ENCODE measurements at places on chromosomes 1 and 21.

DNA sequence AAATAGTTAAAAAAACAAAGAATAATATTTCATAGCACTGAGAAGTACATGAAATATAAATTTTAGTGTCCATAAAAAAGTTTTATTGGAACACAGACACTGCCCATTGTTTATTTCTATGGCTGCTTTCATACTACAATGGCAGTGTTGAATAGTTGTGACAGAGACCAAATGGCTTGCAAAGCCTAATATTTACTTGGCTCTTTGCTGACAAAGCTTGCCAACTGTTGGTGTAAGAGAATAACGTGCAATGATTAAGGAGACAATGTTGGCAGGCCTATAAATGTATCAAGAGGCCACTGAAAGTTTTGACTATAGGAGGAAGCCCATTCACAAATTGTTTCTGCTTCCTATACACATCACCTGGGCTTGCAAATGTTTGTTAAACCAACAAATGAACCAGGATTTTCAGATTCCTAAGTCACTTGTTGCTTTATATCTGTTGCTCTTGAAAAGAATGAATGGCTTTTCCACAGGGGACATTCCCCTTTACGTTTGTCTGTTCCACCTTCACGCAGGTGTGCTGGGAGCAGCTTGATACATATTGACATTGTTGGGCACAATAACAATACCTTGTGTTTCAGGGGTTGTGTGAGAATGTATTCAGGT, 5.5 kb upstream of the ST6GALNAC3 start:
- no peak for DNase-seq

DNA sequence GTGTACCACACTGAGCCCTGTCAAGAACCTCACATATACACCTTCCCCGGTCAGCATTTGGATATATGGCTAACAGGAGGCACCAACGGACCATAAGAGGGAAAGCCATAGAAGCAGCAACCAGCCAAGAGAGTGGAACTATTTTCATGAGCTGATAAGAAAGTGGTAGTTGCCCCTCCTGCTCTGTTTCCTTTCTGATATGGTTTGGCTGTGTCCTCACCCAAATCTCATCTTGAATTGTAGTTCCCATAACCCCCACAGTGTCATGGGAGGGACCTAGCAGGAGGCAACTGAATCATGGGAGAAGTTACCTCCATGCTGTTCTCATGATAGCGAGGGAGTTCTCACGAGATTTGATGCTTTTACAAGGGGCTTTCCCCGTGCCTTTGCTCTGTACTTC, 366.1 kb upstream of the DAB1 start:
- DNase-seq, result no peak

- no peak for DNase-seq
These were observed 13.9 kb downstream of the DNAJC6 start for GRCh38 chr1:65323246-65323645.

DNA sequence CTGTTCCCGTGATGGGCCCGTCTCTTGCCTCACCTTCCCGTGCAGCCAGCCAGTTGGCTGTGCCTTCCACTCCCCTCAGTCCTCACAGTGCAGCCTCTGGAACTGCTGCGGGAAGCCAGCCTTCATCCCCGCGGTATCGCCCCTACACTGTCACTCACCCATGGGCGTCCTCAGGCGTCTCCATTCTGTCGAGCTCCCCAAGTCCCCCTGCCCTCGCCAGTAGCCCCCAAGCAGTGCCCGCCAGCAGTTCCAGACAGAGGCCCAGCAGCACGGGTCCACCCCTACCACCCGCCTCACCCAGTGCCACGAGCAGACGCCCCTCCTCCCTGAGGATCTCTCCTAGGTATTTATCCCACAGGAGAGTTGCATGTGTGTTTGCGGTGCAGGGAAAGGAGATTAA, 73.5 kb downstream of the UBE4B start:
- no peak for DNase-seq

- no peak for DNase-seq
These were observed 22.3 kb downstream of the CD34 start for GRCh38 chr1:207888652-207889051.

DNA sequence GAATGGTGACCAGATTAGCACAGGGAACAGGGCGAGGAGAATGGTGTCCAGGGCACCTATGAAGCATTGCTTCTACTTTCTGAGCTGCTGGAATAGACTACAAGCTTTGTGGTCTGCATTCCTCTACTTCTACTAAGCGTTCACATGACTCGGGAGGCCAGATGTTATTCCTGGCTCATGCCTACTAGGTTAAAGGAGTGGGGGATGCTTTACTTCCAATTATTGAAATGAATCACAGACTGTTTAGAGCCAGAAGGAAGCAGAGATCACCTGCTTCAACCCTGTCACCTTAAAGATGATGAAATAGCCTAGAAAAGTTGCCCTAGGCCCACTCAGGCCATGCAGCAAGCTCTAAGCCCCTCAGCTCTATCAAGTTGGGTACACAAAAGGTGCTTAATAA, 633.5 kb downstream of the KIF26B start:
- peak; percentile 90 for DNase-seq

DNA sequence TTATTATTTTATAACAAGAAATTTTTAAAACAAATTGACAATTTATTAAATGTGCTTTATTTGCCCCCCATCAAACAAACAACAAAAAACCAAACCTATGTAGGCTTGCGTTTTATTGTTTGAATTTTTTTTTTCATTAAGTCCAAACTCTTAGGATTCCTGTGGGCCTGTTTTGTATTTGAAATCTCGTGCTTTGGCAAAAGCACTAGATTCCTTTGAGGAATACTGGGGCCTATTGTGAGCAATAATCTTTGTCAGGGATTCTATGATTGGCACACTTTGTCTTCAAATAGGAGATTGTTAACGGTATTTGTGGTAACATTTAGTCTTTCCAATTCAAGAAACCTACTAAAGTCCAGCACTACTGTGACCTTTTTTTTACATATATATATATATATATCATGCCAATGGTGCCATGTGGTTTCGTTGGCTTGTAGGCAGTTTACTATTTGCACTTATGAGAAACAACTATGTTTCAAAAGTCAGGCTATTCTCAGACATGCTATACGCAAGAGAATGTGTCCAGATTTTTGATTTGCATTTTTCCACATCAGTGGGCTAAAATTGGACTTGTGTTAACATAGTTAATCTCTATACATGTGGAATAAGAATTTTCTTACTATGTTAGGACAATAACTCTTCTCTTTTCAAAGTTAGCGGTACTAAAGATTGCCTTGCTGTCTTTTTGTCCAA, 70.4 kb upstream of the GREM2 start:
- DNase-seq, result no peak

- DNase-seq, result no peak
These were observed 2.5 kb upstream of the DENND2D start for GRCh38 chr1:111202707-111203623.

DNA sequence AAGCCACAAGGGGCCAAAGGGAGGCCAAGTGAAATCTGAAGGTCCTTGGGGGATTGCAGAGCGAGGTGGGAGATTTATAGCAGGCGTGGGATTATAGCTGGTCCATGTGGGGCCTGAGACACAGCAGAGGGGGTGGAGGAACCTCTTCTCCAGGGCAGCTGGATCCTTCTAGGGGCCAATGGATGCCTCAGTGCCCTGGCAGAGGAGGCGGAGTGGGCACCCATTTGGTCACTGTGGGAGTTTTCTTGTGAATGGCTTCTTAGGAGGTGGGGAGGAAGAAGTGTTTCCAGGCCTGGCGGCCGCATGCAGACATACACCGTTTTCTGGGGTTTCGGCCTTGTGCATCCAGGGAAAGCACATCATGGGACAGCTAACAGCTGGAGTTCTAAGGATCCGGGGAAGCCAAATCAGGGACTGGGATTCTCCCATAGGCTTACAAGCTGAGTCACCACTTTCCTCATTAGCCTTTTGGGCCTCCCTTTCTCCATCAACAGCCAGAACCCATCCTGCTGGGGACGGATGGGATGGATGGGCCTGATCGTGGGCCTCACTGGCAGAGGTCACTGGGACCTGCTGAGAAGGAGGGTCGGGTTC, 76.5 kb downstream of the RHOU start:
- DNase-seq, result no peak

DNA sequence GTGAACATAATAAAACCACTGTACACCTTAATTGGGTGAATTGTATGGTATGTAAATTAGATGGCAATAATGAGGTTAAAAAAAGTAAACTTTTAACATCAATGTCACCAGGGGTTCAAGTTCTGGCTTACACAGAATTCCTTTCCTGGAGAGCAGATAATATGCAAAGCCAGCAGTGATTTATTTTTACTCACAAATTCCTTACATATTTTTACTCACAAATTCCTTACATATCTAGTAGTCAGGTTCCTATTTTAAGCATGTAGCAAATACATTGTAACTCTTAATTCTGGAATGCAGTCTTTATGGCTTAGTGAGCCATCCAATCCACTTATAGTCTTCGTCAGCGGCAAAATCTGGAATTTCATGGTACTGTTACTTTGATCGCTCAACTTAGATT, 1.3 kb upstream of the UBE4B start:
- DNase-seq, result no peak

DNA sequence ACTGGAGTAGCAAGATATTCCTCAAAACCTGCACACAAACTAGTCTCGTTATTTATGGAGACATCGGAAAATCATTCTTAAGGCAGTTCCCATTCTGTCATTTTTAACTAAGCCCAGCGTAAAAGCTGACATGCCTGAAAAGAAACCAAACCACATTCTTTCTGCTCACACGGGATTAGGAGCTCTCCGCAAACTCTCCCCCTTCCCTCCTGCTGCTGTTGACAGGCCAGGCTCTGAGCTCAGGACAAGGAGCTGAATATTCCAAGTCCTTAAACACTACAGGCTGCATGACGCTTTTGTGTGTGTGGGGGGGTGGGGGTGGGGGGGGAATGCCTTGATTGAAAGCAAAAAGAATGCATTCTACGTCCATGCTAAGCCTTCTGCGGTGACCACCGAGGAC, 5.2 kb downstream of the OLIG1 start:
- DNase-seq, result no peak

GRCh38 chr1:12015001-12015491, 4.3 kb upstream of the MIIP start:
- DNase-seq, result no peak

GRCh38 chr21:33042812-33043211, 17.1 kb downstream of the OLIG2 start:
- DNase-seq, result peak; percentile 85

GRCh38 chr1:156704930-156705320, 458 bp downstream of the CRABP2 start:
- DNase-seq, result no peak
